ENCODE measurements at places on chromosomes 6 and 20. TPM values are rescaled to one million over a fixed set of nuclear protein-coding genes. Genes with fewer than 3 reads are reported as not detected.

GRCh38 chr6:24876499-24877465, 59.0 kb downstream of the RIPOR2 start:
- no peaks in the 10 kb centered on the region for H3K27me3 ChIP-seq
- H3K4me1 ChIP-seq = peaks cover 20% of the 10 kb centered on the region
- no peak overlapping the region for H3K27ac ChIP-seq
- DNase-seq = no peak
- H3K36me3 ChIP-seq = no peaks in the 10 kb centered on the region

- H3K27me3 ChIP-seq = no peaks in the 10 kb centered on the region
- no peaks in the 10 kb centered on the region for H3K4me1 ChIP-seq
- H3K27ac ChIP-seq = no peak overlapping the region
- no peak for DNase-seq
Observed at GRCh38 chr6:137933696-137934095, 66.6 kb downstream of the TNFAIP3 start.

PKHD1 gene
- polyA plus RNA-seq = not detected

DNA sequence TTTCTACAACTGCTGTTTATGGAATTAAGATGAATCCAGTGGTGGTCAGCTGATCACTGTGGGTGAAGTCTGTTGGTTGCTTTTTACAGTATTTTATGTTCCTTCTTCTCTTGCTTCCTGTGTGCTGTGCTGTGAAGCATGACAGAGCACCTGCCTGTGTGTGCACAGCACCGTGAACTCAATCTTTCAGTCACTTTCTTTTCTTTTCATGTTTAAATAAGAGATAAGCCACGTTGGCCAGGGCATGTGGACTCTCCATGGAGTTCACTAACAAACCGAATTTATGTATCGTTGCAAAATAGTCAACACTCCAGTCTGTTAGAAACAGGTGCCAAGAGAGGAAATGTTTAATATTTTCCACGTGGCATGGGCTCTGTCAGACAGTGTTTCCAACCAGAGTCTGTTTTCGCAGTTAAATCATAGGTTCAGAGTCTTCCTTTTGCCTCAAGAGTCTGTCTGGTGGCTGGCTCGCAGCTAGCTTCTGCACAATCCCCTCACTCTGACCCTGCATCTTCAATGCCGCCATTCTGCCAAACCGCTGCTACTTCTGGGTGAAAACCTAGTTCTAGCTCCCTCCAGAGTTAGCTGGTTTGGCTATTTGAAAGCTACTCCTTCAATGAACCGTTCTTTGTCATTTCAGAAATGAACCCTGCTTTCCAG, 73.2 kb downstream of the QRSL1 start:
- no peaks in the 10 kb centered on the region for H3K27me3 ChIP-seq

PSORS1C1 gene
- polyA plus RNA-seq = not detected

GPX5 gene
- polyA plus RNA-seq = 3.6 TPM

GRCh38 chr20:47461120-47461685, 40.5 kb upstream of the NCOA3 start:
- H3K27me3 ChIP-seq = no peaks in the 10 kb centered on the region
- H3K4me3 ChIP-seq = no peak overlapping the region
- no peaks in the 10 kb centered on the region for H3K4me1 ChIP-seq
- DNase-seq = no peak
- H3K36me3 ChIP-seq = no peaks in the 10 kb centered on the region

GFRA4 gene
- polyA plus RNA-seq = not detected

GRCh38 chr6:156256161-156256560, 521.0 kb upstream of the ARID1B start:
- H3K27me3 ChIP-seq = no peaks in the 10 kb centered on the region
- DNase-seq = no peak
- no peak overlapping the region for H3K4me3 ChIP-seq

MMS22L gene
- 4.1 TPM for polyA plus RNA-seq

FOXP4 gene
- polyA plus RNA-seq = 42.5 TPM

- no peaks in the 10 kb centered on the region for H3K36me3 ChIP-seq
- H3K4me3 ChIP-seq = no peak overlapping the region
- no peaks in the 10 kb centered on the region for H3K27me3 ChIP-seq
- DNase-seq = no peak
Observed at GRCh38 chr20:61888101-61888865, 177.4 kb downstream of the TAF4 start.

GRCh38 chr6:24981386-24981760, 45.6 kb upstream of the RIPOR2 start:
- peaks cover 33% of the 10 kb centered on the region for H3K4me1 ChIP-seq
- no peaks in the 10 kb centered on the region for H3K36me3 ChIP-seq
- no peak overlapping the region for H3K4me3 ChIP-seq
- peak; percentile 20 for DNase-seq

DNA sequence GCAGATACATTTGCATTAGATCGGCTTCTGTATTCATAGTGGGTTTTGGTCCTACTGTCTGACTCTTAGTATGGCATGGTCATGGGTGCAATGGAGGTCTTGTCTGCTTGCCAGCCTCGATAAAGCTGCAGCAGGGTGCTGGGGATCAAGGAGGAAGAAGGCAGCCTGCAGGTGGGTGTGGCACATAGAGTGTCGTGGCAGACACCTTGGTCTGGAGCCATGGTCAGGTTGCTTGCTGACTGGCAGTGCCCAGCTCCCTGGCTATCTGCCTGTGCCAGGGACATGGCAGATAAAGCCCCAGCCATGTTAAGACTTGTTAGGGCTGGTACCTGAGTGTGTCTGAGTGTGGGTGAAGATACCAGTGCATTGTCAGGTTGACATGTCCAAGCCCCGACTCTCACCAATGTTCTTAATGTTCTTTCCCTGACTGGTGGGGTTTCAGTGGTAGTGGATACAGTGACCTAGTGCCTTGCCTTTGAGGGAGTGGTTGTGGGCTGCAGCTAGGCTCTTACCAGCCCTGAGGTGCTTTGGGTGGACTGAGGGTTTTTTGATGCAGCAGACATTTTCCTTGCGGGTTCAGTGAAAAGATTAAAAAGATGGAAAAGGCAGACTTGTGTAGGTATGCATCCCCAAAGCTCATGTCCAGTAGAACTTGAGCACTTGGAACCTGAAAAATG, 1.8 kb downstream of the FAM83D start:
- H3K36me3 ChIP-seq = no peaks in the 10 kb centered on the region
- no peak overlapping the region for H3K27ac ChIP-seq
- H3K4me1 ChIP-seq = no peaks in the 10 kb centered on the region
- DNase-seq = no peak
- no peaks in the 10 kb centered on the region for H3K27me3 ChIP-seq
- peak overlapping the region; percentile 54 for H3K4me3 ChIP-seq

GRCh38 chr20:62227977-62228958, 8.2 kb upstream of the HRH3 start:
- H3K4me1 ChIP-seq = no peaks in the 10 kb centered on the region
- no peaks in the 10 kb centered on the region for H3K36me3 ChIP-seq
- H3K27ac ChIP-seq = no peak overlapping the region
- no peak overlapping the region for H3K4me3 ChIP-seq

- no peaks in the 10 kb centered on the region for H3K4me1 ChIP-seq
- H3K4me3 ChIP-seq = no peak overlapping the region
- no peak for DNase-seq
- no peaks in the 10 kb centered on the region for H3K36me3 ChIP-seq
Observed at GRCh38 chr20:23039885-23040508, 4.9 kb downstream of the SSTR4 start.

SLC22A7 gene
- 0.51 TPM for polyA plus RNA-seq

SIRPD gene
- polyA plus RNA-seq = not detected

DNA sequence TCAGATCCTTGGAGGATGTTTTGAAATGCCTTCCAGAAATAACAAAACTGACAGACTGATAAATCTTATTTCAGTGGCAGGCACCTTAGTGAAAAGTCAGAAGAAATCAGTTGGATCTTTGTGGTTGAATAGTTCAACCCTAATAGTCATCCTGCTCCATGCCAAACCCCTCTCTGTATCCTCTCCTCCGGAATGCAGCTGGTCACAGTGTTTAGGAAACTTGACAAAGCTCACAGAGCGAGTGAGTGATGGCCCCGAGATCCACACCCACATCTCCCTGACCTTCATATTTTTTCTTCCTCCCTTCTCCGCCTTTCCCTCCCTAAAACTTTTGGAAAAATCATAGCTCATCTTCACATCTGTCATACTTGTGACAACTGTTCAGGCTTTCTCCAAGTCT, 464.8 kb upstream of the CDH4 start:
- no peak for DNase-seq
- no peaks in the 10 kb centered on the region for H3K36me3 ChIP-seq
- H3K27me3 ChIP-seq = no peaks in the 10 kb centered on the region
- H3K4me3 ChIP-seq = no peak overlapping the region
- H3K27ac ChIP-seq = no peak overlapping the region
- H3K4me1 ChIP-seq = peaks cover 8% of the 10 kb centered on the region
